ENCODE measurements at places on chromosomes 3 and 15.

- DNase-seq, result no peak
Measured at GRCh38 chr3:172919297-172919683, 168.8 kb downstream of the ECT2 start.

DNA sequence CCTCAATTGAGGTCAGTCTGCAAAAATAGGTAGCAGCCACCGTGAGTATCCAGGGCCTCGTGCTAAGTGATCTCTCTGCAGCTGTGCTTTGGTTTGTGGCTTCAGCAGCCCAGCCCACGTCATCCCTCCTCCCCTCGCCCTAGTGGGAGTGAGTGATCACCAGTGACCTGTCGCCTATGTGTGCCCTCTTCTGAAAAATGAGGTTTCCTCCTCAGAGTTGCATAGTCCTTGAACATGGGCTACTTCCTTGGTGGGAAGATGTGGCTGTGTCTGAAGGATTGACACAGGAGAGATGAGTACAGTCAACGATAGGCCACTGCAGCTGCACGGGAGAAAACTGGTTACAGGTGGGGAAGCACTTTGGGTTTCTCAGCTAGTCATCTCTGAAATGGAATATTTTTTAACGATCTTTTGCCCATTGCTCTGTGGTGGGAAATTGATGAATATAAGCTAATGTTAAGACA lies 144.8 kb upstream of the BHLHE40 start:
- no peak for DNase-seq

DNA sequence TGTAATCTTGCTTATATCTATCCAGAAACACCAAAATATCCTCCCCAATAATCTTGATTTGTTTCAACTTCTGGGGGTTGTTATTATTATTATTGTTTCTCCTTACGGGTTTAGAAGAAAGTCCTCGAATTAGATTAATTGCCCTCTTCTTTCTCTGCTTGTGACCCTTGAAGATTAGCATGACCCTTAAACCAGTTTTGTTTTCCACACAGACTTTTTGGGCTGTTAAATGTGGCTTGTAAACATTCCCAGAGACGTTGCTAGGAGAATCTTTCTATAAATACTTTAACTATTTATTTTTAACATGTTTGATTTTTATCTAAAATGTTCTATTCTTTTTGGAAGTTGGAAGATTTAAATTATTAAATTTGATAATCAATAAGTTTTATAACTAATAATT lies 4.3 kb upstream of the SUCNR1 start:
- DNase-seq, result no peak

GRCh38 chr3:55974421-55975165 lies 487.5 kb upstream of the WNT5A start:
- DNase-seq, result no peak

- no peak for DNase-seq
Measured at GRCh38 chr3:180743813-180744590, 64.7 kb upstream of the CCDC39 start.

DNA sequence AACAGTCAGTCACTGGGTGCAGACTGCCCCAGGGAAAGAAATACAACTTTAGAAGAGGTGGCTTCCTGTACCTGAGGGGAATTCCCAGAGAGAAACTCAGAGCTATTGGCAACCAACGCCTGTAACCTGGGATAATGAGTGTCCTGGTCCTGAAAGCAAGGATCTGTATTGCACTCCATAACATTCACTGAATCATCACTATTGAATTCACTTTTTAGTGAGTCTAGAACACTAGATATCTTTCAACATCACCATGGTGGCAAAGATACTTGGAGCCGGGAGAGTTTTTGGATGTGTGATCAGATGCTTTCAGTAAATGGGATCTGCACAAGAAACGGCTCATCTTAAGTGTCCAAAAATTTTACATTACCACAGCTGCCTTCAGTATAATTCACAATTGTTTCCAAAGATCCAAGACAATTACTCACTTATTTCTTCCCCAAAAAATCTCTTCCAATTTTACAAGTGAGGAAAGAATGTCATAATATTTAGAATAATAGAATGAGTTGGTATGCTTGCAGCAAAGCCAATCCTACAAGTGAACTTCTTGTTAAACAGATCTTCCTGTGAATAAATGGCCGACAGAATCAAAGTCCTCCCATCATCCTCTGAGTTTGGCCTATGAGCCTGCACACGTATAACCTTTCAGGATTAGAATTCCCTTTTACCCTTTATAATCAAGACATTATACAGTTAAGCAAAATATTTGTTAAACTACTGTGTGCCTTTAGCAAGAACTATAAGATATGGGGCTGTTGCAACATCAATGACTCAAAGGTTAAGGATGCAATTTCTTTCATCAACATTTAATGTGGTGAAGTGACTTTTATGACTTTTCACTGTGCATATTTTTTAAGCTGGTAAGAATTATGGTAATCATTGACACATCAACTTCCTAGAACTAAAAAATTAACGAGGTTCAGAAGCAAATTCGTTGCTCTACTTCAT lies 243.3 kb upstream of the COL8A1 start:
- peak; percentile 96 for DNase-seq

DNA sequence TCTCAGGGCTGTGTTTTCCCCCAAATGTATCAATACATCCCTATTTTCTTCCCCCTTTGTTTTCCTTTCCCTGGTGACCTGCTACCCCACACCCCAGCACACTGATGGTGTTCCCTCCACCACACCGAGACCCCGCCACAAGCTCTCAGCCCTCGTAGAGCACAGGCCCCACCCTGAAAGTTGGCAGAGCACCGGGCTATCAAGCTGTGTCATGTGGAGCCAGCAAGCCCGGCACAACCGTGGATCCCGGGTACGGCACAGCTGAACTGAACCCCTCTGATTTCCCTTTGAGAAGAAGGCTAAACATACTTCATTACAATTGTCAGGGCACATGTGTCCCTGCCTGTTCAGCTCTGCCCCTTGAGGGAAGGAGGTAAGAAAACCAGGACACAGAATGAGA lies 69.9 kb downstream of the LRIG1 start:
- DNase-seq, result no peak

DNA sequence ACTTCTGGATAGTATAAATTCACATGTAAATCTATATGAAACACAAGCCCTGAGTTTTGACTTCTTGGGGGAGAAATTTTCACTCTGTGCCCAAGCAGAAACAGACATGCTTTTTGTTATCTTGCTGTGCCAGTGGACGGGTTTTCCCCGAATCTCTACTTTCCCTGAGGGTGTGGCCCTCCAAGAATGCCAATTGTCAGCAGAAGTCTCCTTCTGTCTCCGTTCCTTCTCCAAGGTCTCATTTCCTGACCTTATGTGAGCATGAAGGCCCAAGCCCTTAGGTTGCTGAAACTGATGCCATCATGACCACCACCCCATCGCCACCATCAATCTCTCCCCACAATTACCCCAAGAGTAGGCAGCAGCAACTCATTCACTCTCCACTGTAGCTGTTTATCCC lies 253.8 kb downstream of the XXYLT1 start:
- DNase-seq, result no peak

DNA sequence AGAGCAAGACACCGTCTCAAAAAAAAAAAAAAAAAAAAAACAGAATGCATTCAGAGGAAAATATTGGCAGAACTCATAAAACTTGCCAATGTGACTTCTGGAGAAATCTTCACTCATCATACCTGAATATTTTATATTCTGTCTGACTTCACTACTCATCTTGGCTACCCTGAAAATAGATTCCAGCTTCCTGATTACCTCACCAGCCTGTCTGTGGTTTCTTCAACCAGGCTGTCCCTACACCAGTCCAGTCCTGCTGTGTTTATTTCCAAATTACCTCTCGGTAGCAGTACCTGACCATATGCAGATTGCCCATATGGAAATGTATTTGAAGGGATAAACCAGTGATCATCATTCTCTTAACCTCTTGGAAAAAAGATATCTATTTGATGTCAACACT lies 9.3 kb upstream of the P3H2 start:
- DNase-seq, result no peak

DNA sequence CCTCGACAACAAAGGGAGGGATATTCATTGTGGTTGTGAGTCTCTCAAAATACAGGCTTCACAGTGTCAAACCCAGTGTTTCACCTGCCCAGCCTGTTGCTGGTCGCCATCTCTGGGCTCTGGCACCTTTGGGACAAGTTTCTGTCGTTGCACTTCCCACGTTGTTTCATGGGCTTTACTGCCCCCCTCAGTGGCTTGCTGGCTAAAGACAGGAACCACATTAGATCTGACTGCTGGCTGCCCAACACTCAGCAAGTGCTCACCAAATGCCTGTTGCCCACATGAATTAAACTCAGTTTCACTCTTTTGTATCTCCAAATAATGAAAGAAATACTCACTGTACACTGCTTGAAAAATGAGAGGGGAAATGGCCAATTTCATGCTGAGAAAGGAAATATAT lies 27.6 kb downstream of the FOXL2 start:
- no peak for DNase-seq

GRCh38 chr3:133927540-133928066 lies 31.9 kb upstream of the RAB6B start:
- peak; percentile 16 for DNase-seq

DNA sequence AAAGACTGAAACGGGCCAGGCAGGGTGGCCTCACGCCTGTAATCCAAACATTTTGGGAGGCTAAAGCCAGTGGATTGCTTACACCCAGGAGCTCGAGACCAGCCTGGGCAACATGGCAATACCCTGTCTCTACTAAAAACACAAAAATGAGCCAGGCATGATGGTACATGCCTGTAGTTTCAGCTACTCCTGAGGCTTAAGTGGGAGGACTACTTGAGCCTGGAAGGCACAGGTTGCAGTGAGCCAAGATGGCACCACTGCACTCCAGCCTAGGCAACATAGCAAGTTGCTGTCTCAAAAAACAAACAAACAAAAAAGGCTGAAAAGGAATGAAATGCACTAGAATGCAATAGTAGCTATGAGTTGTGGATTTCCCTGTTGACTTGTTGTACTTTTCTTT lies 94.7 kb downstream of the STAG1 start:
- no peak for DNase-seq

- DNase-seq, result no peak
Measured at GRCh38 chr3:50303013-50303815, at the start of gene HYAL1. HYAL1 (minus strand) TSS chr3:50303574; CDS start chr3:50302956, 618 bp downstream.

- no peak for DNase-seq
Measured at GRCh38 chr3:30633718-30634117, 27.3 kb downstream of the TGFBR2 start.

GRCh38 chr15:48143856-48144255 lies 23.1 kb downstream of the SLC24A5 start:
- peak; percentile 7 for DNase-seq

GRCh38 chr15:101320501-101321052 lies 25.5 kb upstream of the SNRPA1 start:
- DNase-seq, result peak; percentile 56

- DNase-seq, result no peak
Measured at GRCh38 chr15:101481917-101482525, 7.5 kb downstream of the PCSK6 start.

DNA sequence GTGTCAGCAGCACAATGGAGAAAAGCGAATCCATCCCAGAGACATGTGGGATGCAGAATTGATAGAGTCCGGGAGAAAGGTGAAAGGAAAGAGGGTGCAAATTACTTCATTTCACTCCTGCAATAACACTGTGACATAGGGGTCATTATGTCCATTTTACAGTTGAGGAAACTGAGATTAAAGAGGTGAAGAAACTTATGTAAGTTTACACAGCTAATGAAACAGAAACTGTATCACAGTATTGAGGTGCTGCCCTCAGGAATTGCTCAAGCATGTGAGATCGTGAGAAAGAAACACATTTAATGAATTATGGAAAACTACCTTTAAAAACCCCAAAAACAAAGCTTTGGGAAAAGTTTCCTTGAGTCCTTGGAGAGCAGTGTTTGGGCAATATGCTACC lies 103.6 kb upstream of the PFN2 start:
- no peak for DNase-seq

DNA sequence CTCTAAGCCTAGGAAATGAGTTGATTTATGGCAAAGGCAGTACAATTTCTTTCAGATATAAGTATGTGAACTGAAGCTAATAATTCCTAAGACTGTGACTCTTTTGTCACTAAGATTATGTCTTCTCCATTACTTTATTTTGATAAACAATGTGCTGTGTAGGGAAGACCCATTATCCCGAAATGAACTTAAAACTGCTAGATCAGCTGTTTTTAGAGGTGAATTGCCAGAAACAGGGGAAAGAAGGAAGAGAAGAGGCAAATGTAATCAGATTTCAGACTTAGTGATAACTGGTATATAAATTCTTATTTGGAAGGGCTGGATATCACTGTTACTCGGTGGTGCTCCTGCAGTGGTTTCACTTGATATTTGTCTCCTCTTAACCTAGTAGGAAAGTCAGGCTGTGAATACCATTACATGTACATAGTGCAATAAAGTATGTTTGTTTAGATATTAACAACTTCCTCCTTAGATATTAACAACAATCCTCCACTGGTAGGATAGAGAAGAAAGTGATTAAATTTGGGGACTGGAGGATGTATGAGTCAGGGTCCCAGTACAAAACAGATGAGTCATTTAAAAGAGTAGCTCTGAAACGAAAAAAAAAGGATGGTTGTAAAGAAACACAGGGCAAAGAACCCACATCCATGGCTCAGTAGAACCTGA lies 338.5 kb upstream of the KCNH8 start:
- DNase-seq, result no peak

DNA sequence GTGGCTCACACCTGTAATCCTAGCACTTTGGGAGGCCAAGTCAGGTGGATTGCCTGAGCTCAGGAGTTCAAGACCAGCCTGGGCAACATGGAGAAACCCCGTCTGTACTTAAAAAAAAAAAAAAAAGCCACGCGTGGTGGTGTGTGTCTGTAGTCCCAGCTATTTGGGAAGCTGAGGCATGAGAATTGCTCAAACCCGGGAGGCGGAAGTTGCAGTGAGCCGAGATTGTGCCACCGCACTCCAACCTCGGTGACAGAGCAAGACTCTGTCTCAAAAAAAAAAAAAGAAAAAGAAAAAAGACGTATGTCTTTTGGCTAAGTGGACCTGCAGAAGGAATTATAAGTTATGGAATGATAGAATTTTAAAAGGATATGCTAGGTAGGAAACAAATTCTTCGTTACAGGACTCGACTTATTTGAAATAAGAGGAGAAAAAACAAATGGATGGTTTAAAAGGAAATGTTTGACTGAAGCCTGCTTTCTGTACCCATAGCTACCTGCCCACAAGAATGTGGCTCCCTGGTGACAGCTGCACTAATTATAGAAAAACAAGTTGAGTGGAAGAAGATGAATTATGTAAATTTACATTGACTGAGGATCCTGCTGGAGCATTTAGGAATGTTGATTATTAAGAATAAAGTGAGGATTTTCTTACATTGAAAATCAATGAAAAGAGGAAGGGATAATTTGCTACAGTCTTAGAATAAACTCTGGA lies 36.0 kb upstream of the SKIL start:
- peak; percentile 35 for DNase-seq

GRCh38 chr3:190059242-190059590 lies 61.5 kb downstream of the P3H2 start:
- no peak for DNase-seq

- no peak for DNase-seq
Measured at GRCh38 chr3:188721990-188722389, 449.8 kb upstream of the TPRG1 start.

DNA sequence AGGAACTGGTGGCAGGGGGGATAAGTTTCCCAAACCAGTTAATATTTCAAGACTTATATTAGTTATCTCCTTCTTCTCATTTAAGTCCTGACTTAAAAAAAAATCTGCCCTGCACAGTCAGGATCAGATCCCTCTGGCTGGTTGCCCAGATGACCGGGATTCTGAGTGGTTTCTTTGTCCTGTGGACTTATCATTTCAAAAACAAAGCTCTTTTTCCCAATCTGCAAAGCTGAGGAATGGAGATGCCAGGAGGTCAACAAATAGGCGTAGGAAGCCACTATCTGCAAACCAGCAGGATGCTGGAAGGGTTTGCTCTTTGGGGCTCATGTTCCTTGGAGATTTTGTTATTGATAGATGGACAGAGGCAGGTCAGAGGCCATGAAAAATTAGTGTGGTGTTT lies 5.8 kb downstream of the C3orf20 start:
- DNase-seq, result no peak

GRCh38 chr3:14411988-14412387 lies 9.6 kb downstream of the SLC6A6 start:
- DNase-seq, result no peak

All from AG10803 (cell line).